ENCODE measurements at places on chromosomes 3 and 15. TPM values are rescaled to one million over a fixed set of nuclear protein-coding genes. Genes with fewer than 3 reads are reported as not detected.

Gene ATP13A5
- not detected for total RNA-seq

Gene RAB8B
- 14.1 TPM for total RNA-seq

Gene GPR176
- 7.7 TPM for total RNA-seq

Gene ALDH1L1
- total RNA-seq: 0.19 TPM

Gene SV2B
- 0.29 TPM for total RNA-seq

Data from A549 treated with dexamethasone at 1 μM for 4 hours (cell line).